Left kidney (tissue), 8 donors: ENCODE measurements at places on chromosomes 7 and 10.

GRCh38 chr10:36269222-36269621 is 627.1 kb upstream of the FZD8 start:
- DNase-seq = no peak

- no peak for DNase-seq
Measured at GRCh38 chr10:101576211-101576863, 11.7 kb downstream of the POLL start.

- DNase-seq = no peak
Measured at GRCh38 chr7:108598914-108599580, 29.4 kb downstream of the DNAJB9 start.

DNA sequence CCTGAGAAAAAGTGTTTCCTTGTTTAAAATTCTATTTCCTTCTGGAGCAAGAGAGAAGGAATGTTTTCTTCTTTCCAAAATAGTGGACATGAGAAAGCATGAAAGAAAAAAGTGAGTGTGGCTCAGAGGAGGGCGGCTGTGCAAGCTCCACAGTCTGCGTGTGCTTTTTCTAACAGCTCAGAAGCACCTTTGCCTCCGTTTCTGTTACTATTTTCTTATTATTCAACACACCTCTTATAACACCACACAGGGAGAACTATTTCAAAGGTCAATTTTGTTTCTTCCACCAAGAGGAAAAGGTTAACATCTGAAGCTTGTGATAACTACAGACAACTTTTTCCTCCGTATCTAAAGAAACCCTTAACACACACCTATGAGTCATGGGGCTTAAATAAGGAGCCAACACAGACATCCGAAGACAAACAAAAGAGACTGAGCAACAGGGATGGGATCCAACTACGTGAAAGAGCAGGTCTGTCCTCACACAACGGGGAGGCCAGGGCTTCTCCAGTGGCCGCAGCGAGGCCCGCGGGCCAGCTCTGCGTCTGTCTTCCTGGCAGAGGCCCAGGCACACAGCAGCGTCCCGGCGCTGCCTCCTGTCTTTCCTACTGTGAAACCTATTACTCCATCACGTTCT is 36.2 kb upstream of the NCAPG2 start:
- DNase-seq = no peak

DNA sequence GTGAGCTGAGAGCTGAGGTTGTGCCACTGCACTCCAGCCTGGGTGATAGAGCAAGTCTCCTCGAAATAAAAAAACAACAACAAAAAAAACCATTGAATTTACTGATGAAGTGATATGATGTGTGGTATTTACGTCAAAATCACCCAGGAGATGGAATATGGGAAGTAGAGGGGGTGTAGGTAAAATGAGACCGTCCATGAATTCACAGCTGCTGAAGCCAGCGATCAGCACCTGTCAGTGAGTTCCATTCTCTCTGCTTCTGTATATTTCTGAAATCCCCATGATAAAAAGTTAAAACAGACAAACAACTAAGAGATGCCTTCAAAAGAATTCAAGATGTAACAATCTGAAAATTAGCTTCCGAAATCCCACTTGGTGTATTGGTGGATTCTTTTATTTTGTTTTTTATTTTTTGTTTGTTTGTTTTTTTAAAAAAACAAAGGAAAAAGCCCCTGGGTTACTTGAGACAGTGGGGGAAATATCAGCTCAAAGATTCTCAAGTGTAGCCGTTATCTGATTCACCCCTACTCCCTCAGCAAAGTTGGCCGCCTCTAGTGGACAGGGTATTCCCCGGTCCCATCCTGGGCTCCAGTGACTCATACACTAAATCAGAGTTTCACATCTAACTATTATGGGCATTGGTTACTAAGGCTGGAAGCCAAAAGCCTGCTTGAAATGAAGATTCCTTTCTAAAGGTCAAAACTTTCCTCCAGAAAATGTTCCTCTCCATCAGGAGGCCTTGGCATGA is 76.4 kb downstream of the MAP3K8 start:
- DNase-seq = no peak

DNA sequence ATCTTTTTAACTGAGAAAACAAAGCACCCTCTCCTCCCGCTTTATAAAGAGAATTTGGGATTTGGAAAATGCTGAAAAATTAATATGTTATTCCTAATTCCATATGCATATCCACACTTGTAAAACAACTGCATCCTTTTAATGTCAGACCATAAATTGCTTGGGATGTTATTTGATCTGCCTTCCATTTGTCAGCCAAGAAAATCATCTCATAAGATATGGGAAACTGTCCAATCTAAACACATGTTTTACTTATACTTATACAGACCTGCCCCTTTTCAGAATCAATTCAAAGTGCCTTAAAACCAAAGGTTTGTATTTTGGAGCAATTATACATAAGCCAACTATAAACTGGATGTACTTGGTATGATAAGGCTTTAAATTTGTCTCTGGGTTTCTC is 595.5 kb upstream of the PFKP start:
- no peak for DNase-seq

- no peak for DNase-seq
Measured at GRCh38 chr7:102045681-102046372, 228.4 kb downstream of the CUX1 start.

GRCh38 chr10:124092860-124093773 is at the start of gene CHST15:
Gene CHST15 (minus strand): TSS chr10:124093598. CDS start chr10:124046212, 47,386 bp downstream.
- DNase-seq = peak; percentile 77

- DNase-seq = no peak
Measured at GRCh38 chr10:93068411-93069244, 5.1 kb upstream of the CYP26A1 start.

DNA sequence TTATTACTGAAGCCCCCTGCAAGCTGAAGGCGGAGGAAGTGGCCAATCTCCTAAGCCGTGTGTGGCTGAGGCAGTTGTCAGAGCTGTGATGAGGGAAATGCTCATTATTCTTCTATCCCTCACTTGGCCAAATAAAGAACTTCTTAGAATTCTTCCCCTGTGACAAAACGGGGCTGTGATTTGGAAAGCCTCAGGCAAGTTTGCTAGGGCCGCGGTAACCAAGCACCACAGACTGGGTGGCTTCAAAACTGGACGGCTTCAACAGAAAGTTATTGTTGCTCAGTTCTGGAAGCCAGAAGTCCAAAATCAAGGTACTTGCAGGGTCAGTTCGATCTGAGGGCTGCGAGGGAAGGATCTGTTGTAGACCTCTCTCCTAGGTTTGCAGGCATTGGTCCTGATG is 72.3 kb upstream of the STEAP1B start:
- DNase-seq = no peak

- no peak for DNase-seq
Measured at GRCh38 chr7:55237156-55237893, 127.8 kb upstream of the LANCL2 start.

GRCh38 chr10:23095404-23095965 is at the start of gene MSRB2:
Gene MSRB2 (plus strand): TSS chr10:23095579. CDS start chr10:23095609, 30 bp downstream.
- peak; percentile 89 for DNase-seq

GRCh38 chr7:82442492-82443035 is 1.0 kb downstream of the CACNA2D1 start:
- peak; percentile 29 for DNase-seq

- no peak for DNase-seq
Measured at GRCh38 chr7:151118108-151119054, 32.1 kb downstream of the AGAP3 start.

DNA sequence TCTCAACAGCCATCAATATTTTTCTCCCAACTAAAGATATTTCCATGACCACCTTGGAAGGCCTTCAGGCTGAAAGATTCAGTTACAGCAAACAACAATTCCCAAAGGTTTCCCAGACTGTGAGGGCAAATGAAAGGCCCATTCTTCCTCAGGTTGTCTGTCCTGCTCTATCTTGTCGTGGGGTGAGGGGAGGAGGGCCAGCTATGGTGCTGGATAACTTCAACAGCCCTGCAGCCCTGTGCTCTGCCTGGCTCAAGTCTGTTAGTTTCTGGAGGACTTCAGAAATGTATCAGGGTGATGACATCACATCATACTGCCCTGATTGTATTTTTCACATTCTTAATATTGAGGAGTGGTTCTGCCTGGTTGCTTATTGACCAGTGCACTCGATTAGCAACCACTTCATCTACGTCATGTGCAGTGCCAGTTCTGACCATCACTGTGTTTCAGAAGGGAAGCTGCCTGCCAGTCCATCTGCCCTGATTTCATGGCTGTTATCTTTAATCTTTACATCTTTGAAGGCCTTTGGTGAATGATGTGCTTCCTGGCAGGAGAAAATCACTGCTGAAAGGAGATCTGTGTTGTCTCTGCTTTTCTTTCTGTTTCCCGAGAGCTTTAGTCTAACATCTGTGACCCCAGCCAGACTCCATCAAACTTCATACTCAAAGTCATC is 135.5 kb downstream of the NRF1 start:
- DNase-seq = no peak

GRCh38 chr10:122855745-122856144 is 10.1 kb upstream of the CUZD1 start:
- DNase-seq = no peak

- no peak for DNase-seq
Measured at GRCh38 chr7:44646176-44646920, 39.9 kb downstream of the OGDH start.

DNA sequence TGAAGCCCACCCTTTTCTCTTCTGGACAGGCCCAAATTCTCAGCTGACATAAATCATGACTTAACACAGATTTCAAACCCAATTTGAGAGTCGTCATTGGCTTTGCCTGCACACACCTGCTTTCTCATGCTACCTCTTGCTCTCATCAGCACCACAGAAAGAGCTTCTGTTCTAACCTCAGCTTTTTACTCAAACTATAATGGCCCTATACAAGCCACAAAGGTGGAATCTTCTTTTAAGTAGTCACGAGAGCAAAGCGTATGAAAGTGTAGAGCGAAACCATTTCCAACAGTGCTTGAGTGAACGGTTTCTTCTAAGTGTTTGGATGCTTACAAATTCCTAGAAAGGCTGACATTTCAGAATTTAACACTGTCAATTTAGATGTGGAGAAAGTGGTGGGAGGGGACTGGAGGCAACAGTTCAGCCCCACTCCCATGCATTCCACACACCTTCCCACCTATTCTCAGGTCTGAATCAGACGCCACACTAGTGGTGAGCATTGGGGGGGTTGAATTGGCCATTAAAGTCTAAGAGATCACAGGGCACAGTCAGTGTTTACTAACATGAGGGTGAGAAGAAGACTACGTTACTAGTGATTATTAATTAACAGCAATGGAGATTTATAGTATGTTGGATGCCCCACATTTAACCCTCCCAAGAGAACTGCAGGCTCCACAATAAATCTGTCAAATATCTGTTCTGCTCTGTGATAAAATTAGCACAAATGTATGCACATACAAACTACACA is 114.0 kb downstream of the PRKCQ start:
- no peak for DNase-seq

GRCh38 chr10:74381291-74381853 is 230.4 kb downstream of the ADK start:
- DNase-seq = no peak

DNA sequence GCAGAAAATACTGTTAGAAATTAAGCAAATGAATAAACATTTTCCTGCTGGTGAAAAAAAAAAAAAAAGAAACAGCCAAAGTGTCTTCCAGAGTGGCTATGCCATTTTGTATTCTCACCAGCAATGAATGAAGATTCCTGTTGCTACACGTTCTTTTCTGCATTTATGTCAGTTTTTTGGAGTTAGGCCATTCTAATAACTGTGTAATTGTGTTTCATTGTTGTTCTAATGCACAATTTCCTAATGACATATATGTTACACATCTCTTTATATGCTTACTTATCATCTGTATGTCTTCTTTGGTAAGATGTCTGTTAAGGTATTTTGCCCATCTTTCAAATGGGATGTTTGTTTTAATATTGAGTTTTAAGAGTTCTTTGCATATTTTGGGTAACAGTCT is 213.7 kb downstream of the ITGB1 start:
- DNase-seq = no peak

- DNase-seq = no peak
Measured at GRCh38 chr7:152522571-152523067, 86.8 kb upstream of the KMT2C start.

- DNase-seq = no peak
Measured at GRCh38 chr7:98528079-98528478, 89.0 kb upstream of the NPTX2 start.

DNA sequence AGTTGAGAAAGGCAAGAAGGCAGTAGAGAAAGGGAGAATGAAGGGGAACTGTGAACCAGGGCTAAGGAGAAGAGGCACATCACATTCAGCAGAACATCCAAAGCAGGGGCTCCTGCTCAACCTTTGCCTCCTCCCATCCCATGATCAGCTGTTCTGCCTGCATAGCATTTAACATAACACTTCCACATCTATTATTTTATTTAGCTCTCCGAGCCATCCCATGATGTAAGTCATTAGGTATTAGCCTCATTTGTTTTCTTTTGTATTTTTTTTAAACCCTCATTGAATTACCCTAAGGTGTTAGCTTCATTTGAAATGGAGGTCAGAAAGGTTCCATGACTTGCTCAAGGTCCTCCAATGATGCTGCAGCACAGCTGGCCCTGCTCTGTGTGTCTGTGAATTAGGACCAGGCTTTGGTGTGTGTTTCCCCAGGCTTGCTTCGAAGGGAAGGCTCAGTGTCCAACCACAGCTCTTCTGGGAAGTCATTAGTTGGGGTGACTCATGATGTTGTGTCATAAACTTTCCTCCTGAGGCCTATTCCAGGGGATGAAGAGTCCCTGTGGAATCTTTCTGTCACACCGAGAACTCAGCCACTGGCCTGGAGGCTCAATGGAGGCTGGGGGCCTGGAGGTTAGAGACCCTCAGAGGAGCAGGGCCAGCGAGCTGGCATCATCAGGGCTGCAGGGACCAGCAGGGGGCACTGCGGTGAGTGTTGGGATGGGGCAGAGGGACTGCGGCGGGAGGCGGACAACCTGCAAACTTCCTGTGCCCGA is 16.5 kb downstream of the NPFFR1 start:
- no peak for DNase-seq

GRCh38 chr7:1787241-1787640 is 117.2 kb downstream of the ELFN1 start:
- no peak for DNase-seq

GRCh38 chr7:146119002-146119401 is 2.4 kb downstream of the CNTNAP2 start:
- no peak for DNase-seq
